ENCODE measurements at places on chromosomes 6 and 20. TPM values are rescaled to one million over a fixed set of nuclear protein-coding genes. Genes with fewer than 3 reads are reported as not detected.

DNA sequence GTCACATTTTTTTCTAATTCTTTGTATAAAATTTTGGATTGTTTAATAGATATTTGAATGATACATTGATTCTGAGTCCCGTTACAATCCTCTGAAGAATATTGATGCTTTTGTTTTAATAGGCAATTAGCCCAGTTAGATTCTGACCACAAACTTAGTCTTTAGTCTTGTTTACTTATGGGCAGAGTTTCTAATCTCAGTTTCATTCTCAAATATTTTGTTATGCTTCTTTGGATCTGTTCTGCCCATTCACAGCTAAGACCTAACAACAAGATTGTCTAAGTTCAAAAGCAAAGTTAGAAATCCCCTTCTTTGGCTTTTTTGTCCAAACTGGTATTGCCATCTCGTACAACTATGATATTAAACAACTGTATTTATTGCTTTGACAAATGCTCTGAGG is 58.0 kb downstream of the TBXT start:
- DNase-seq, result no peak

Gene PSORS1C2
- not detected for polyA plus RNA-seq

DNA sequence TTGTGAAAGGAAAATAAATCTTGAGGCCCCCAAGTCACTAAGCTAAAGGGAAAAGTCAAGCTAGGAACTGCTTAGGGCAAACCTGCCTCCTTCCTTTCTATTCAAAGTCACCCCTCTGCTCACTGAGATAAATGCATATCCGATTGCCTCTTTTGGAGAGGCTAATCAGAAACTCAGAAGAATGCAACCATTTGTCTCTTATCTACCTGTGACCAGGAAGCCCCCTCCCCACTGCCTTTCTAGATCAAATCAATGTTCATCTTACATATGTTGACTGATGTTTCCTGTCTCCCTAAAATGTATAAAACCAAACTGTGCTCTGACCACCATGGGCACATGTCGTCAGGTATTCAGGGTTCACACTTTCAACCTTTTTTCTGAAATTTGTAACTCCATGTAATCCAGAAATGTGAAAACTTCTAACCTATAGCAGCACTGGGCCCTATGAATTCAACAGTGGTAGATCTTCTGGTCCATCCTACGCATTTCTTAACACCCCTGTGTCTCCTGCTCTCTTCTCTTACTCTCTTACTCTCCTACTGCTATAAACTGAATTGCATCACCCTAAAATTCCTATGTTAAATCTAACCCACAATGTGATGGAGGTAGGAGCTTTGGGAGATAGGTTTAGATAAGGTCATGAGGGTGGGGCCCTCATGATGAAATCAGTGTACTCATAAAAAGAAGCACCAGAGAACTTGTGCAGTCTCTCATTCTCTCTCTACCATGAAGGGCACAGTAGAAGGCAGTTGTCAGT is 89.3 kb downstream of the EPB41L2 start:
- no peak for DNase-seq

GRCh38 chr6:1584146-1584545 is 25.6 kb upstream of the FOXC1 start:
- DNase-seq, result no peak

Gene PBOV1
- polyA plus RNA-seq, result 0.06 TPM

DNA sequence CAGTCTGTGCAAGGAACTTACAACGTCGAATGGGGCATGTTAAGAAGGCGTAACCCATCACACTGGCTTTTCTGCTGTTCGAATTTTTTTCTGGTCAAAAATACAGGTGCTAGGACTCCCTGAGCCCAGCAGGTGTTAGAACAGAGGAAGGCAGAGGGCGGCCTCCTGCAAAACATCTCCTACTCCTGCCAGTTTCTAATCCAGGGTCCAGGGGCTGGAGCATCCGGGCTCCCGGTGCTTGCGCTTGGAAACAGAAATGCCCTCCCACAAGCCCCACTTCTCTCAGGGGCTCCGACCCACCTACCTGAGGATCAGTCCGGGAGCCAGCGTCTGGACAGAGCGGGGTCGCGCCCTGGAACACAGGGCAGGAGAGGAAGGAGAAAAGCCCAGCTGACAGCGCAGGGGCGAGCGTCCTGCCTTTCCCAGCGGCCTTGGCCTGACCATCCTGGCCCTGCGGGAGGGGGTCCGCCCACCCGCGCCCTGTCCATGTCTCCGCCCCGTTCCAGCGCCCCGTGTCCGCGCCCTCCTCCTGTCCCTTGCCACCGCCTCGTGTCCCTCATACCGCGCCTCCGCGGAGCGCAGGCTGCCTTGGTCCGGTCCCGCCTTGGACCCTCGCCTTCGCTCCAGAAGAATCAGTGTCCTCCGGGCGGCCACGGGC is 14.8 kb upstream of the LPA start:
- DNase-seq, result peak; percentile 8

Measured in right lung (tissue), 10 donors.